ENCODE measurements at places on chromosomes 2 and 18.

- no peak for DNase-seq
Measured at GRCh38 chr2:174322746-174323145, 12.0 kb upstream of the SP9 start.

GRCh38 chr2:181126311-181126868, 146.0 kb downstream of the UBE2E3 start:
- no peak for DNase-seq

DNA sequence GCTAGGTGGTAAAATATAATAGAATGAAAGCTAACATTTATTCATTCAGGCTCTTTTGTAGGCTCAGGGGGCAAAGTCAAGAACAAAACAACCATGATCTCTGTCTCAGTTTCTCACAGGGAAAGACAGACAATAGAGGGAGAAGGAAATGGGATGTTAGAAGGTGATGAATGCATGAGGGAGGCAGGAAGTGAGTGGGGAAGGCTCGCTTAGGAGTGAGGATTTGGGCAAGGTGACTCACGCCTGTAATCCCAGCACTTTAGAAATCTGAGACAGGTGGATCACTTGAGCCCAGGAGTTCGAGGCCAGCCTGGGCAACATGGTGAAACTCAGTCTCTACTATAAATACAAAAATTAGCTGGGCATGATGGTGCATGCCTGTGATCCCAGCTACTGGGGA, 88.4 kb downstream of the CTIF start:
- no peak for DNase-seq

GRCh38 chr2:97713296-97714083, at the start of gene ZAP70:
TSS of gene ZAP70 (plus strand) at chr2:97713576. CDS start at chr2:97724037, 10,461 bp downstream.
- DNase-seq = no peak

DNA sequence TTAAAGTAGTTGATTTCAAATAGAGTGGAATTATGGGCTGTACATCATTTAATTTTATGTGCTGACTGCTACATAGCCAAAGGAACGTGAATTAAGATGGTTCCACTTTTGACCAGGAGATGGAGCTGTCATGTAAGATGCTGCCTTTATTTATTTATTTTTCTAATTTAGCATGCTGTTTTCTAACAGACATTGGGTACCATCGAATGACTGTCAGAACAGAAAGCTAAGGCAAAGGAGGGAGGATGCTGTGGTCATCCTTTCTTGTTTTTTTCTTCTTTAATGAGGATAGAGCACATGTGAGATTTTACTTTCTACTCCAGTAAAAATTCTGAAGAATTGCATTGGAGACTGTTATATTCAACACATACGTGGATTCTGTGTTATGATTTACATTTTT, at the start of gene SCN2A:
TSS of gene SCN2A (plus strand) at position 185 of the 400 bp plus-strand sequence. CDS start 56,410 bp downstream, outside the sequence.
- no peak for DNase-seq

GRCh38 chr2:237701033-237701858, 73.9 kb downstream of the LRRFIP1 start:
- no peak for DNase-seq

DNA sequence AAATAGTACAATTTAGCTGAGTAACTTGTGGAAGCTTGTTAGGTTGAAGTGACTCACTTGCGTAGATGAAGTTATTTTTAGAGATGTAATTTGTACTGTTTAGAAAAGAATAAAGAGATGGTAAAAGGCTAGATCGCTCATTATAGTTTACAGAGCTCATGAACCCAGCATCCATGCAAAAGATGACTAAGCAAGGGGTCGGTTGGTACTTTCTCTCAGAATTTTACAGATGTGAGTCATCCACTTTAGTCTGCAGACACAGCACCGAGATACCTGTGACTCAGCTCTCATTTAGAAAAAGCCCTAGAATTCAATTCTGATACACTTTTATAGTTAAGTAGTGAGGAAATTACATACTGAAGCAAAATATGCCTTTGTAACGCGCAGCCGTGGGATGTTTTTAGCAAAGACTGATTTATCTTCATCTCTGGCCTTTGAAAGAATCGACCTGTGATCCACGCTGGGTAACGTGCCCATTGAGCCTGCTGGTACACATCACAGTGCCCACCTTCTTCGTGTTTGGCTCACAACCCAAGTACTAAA, 116.5 kb upstream of the FOSL2 start:
- DNase-seq = no peak

- DNase-seq = no peak
Measured at GRCh38 chr2:9021563-9022211, 18.2 kb upstream of the MBOAT2 start.

- DNase-seq = no peak
Measured at GRCh38 chr2:191696001-191696400, 18.1 kb downstream of the NABP1 start.

- no peak for DNase-seq
Measured at GRCh38 chr2:154697418-154698252, 860 bp upstream of the KCNJ3 start.

- DNase-seq = no peak
Measured at GRCh38 chr2:146990311-146991054, 854.3 kb upstream of the ACVR2A start.

- no peak for DNase-seq
Measured at GRCh38 chr2:214774108-214774507, 35.4 kb downstream of the BARD1 start.

- no peak for DNase-seq
Measured at GRCh38 chr2:165214093-165214492, 10.2 kb upstream of the SCN3A start.

GRCh38 chr2:4012197-4012596, 308.8 kb downstream of the DCDC2C start:
- no peak for DNase-seq

DNA sequence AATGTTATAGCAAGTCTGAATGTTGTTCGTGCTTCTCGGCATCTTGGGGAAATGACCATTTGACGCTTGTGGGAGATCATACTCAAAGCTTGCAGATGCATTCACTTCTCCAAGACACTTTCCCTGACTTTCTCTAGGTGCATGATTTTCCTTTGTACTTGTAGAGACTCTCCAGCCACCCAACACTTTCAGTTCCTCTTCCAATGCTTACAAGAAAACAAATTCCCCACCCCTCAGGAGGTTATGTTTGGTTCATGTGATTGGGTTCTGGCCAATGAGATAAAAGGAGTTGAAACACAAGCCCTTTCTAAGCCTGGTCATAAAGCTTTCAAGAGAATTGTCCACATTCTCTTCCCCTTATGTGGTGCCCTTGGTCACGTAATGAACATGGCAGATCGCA, 156.3 kb downstream of the EPHA4 start:
- DNase-seq = no peak

GRCh38 chr2:126801473-126801872, 97.2 kb upstream of the TEX51 start:
- DNase-seq = no peak

DNA sequence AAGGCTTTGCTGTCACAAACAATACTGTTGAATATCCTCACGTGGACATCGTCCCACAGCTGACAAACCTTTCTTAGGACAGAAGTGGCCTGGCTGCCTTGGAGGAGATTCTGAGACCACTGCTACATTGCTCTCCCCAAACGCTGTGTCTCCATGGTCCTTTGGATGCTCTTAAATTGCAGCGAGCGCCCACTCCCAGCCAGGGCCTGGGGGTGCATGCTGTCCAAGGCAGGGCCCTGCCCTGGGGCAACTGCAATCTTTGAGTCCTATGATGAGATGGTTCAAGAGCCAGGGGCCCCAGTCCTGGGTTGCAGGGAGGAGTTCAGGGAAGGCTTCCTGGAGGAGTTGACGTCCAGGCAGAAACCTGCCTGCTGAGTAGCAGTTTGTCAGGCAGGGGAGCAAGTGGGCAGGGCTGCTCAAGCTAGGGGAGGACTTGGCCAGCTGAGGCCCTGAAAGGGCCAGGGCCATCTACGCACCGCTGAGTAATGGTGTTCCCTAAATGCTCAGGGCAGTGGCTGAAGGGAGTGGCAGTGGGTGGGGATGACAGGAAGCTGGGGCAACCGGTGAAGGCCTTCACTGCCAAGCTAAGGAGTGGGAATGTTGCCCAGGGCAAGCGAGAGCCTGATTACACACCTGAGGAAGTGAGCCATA, 10.8 kb upstream of the SDC1 start:
- DNase-seq = no peak

DNA sequence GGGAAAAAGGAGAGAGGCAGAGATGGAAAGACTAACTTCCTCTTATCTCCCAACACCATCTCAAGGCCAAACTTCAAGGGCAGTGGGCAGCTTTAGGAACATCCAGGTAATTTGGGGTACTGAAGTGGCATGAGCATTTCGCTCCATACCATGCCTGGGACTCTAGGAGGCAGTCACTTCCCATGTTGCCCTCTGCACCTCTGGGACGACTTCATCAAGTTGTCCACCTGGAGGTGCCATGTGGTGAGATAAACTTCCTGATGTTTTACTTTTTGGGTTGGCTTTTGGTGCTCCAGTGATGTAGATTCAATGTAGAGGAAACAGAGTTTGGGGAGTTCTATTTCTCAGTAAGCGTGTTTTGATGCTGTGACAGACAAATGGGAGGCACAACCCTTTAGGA, 56.3 kb upstream of the UPP2 start:
- DNase-seq = no peak

- DNase-seq = no peak
Measured at GRCh38 chr2:10576456-10576855, 113.3 kb downstream of the NOL10 start.

DNA sequence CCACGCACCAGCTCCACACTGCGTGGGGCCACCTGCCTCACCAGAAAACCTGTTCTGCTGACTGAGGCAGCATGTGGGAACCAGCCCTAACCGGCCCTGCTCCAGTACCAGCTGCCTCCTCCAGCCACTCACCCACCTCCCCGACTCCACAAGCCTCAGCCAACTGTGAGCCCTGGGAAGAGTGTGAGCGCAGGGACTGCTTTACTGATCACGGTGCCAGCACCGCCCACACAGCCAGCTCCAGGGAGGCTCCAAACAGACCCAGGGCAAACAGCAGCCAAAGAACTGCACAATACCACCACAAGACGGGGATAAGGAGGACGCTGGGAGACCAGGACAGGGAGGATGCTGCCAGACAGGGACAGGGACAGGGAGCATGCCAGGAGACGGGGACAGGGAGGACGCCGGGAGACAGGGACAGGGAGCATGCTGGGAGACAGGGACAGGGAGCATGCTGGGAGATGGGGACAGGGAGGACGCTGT, 28.4 kb downstream of the EIPR1 start:
- DNase-seq = no peak

DNA sequence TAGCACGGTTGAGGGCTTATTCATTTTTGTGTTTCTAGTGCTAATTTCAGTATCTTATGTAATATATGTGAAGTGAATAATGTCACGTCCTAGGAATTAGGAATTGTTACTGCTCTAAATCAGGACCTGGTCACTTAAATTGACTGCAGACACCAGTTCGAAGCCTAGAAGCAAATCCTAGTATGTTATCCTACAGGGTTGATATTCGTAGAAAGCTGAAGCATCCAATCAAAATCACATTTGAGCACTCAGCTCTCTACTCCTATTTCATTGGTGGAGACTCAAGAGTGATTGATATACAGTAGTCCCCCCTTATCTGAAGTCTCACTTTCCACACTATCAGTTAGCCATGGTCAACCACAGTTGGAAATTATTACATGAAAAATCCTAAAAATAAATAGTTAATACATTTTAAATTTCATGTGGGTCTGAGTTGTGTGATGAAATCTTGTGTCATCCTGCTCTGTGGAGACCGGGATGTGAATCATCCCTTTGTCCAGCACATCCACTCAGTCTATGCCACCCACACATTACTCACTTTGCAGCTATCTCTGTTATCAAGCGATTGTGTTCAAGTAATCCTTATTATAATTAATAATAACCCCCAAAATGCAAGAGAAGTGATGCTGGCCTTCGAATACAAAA, 35.2 kb upstream of the SCN9A start:
- no peak for DNase-seq
